ENCODE measurements at places on chromosomes 3 and 15.

- DNase-seq: no peak
Observed at GRCh38 chr15:70504299-70504951, 258.9 kb downstream of the UACA start.

DNA sequence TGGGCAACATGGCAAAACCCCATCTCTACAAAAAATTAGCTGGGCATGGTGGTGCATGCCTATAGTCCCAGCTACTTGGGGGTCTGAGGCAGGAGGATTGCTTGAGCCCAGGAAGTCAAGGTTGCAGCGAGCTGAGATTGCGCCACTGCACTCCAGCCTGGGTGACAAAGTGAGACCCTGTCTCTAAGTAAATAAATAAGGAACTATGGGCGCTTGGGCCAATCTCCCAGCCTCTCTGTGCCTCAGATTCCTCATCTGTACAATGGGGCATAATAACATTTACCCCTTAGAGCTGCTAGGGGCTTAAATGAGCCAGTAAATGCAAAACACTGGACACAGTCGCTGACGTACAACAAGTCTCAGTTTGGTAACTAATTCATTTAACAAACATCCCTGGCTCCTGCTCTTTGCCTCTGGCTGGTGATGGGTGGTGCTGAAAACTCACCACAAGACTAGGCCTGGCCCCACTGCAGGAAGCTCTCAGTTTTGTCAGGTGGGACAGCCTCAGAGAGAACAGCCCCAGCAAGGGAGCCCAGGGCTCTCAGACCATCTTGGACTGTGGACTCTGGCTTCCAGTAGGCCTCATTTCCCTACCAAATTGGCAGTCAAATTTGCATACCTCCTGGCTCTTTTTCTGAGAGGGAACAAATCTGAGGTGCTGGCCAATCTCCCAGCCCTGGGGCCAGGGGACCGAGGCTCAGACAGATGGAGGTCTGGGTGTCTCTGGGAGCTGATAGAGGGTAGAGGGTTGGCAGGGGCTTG is 6.4 kb upstream of the TBC1D2B start:
- DNase-seq: no peak

- no peak for DNase-seq
Observed at GRCh38 chr3:27606537-27606936, 115.6 kb downstream of the EOMES start.

GRCh38 chr15:40498418-40498817 is 27.6 kb downstream of the CHST14 start:
- DNase-seq: no peak

DNA sequence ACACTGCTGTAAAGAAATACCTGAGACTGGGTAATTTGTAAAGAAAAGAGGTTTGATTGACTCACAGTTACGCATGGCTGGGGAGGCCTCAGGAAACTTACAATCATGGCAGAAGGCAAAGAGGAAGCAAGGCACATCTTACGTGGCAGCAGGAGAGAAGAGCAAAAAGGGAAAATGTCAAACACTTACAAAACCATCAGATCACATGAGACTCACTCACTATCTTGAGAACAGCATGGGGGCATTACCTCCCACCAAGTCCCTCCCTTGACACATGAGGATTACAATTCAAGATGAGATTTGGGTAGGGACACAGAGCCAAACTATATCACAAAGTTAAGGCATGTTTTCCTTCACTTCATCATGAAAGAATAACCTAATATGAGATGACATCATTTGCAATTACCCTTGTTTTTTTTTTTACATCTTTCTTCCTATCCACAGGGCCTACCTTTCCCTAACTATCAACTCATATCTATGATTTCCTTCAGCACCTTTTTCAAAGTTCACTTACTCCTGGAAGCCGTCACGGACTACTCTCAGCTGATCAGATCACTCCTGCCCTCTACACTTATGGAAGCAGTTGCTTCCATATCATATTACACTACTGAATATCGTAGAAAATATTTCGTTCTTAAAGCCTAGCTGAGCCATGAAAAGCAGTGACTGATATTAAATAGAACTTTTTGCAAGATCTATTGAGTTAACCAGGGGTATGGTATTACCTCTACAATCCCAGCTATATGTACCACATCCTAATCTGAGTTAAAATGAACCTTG is 25.5 kb upstream of the ATP8B4 start:
- no peak for DNase-seq

All from NCI-H2081 treated with DMSO at 0.1 percent for 48 hours (cell line).